K562 (cell line): ENCODE measurements at places on chromosomes 16 and 17. TPM values are rescaled to one million over a fixed set of nuclear protein-coding genes. Genes with fewer than 3 reads are reported as not detected.

Gene SLC16A11
- not detected in 2 replicates for total RNA-seq

Gene CCDC40
- total RNA-seq: 0.33 TPM in 1 of 2 replicates, not detected in the other

Gene MPP2
- 0.45 and 0.53 TPM in 2 replicates for total RNA-seq

Gene KRT25
- not detected in 2 replicates for total RNA-seq

Gene ATP6V0A1
- total RNA-seq: 127 and 141 TPM in 2 replicates

Gene SERPINF2
- total RNA-seq: 0.22 TPM in 2 replicates

Gene COPZ2
- total RNA-seq: 0.49 TPM in 1 of 2 replicates, not detected in the other

Gene C16orf96
- total RNA-seq: not detected in 2 replicates

Gene TBC1D3C
- total RNA-seq: not detected in 2 replicates

Gene ZDHHC1
- 0.16 TPM in 1 of 2 replicates, not detected in the other for total RNA-seq

Gene EFCAB13
- total RNA-seq: 1.0 and 2.6 TPM in 2 replicates

Gene XYLT2
- total RNA-seq: 8.9 and 9.5 TPM in 2 replicates

Gene CACNG5
- total RNA-seq: not detected in 2 replicates

Gene SLC12A3
- total RNA-seq: not detected in 2 replicates

Gene TMEM88
- 1.0 and 1.4 TPM in 2 replicates for total RNA-seq

Gene VPS35
- total RNA-seq: 84.4 and 87.3 TPM in 2 replicates

Gene EPOP
- 9.4 and 10.6 TPM in 2 replicates for total RNA-seq

Gene KRT17
- not detected in 2 replicates for total RNA-seq

Gene CACNG1
- total RNA-seq: not detected in 2 replicates

Gene MYOCD
- total RNA-seq: not detected in 2 replicates

Gene GFAP
- total RNA-seq: 0.25 and 1.4 TPM in 2 replicates

Gene PALB2
- total RNA-seq: 16.5 and 17.9 TPM in 2 replicates

Gene TPSAB1
- total RNA-seq: 0.31 TPM in 1 of 2 replicates, not detected in the other

Gene CD300H
- total RNA-seq: not detected in 2 replicates

Gene HSF5
- total RNA-seq: not detected in 2 replicates

Gene ITGAE
- total RNA-seq: 17.0 and 18.5 TPM in 2 replicates

Gene MT1E
- total RNA-seq: 0.47 and 0.74 TPM in 2 replicates

Gene SPATA22
- 0.33 TPM in 1 of 2 replicates, not detected in the other for total RNA-seq

Gene TERB1
- not detected in 2 replicates for total RNA-seq

Gene ABCA9
- not detected in 2 replicates for total RNA-seq

Gene KRT222
- 0.04 TPM in 1 of 2 replicates, not detected in the other for total RNA-seq

Gene NUPR1
- 0.56 and 1.5 TPM in 2 replicates for total RNA-seq

Gene CES5A
- total RNA-seq: 0.07 and 0.29 TPM in 2 replicates

Gene GAST
- not detected in 2 replicates for total RNA-seq

Gene HBQ1
- total RNA-seq: 89.7 and 102 TPM in 2 replicates

Gene KIFC3
- total RNA-seq: 94.5 and 105 TPM in 2 replicates

Gene TBC1D3H
- total RNA-seq: not detected in 2 replicates

Gene NPIPB6
- 0.18 and 1.5 TPM in 2 replicates for total RNA-seq

Gene GSPT1
- total RNA-seq: 210 and 219 TPM in 2 replicates

Gene ACSM2A
- total RNA-seq: 0.09 and 0.13 TPM in 2 replicates

Gene TP53TG3D
- total RNA-seq: 2.5 and 2.8 TPM in 2 replicates

Gene GPR139
- total RNA-seq: not detected in 2 replicates

Gene TMEM100
- total RNA-seq: 0.20 and 0.34 TPM in 2 replicates

Gene SPNS1
- total RNA-seq: 64.9 and 69.8 TPM in 2 replicates

Gene SULT1A1
- total RNA-seq: 15.3 and 15.6 TPM in 2 replicates

Gene CDH1
- total RNA-seq: 0.69 and 0.76 TPM in 2 replicates

Gene CNGB1
- not detected in 2 replicates for total RNA-seq

Gene ZNF287
- total RNA-seq: 0.18 and 0.22 TPM in 2 replicates

Gene GAS7
- 0.16 and 0.33 TPM in 2 replicates for total RNA-seq

Gene FBXL19
- 40.4 and 48.0 TPM in 2 replicates for total RNA-seq
